GM03348 (cell line): ENCODE measurements at places on chromosomes 7 and 10.

GRCh38 chr10:47079204-47079580 lies 168.0 kb downstream of the PTPN20 start:
- no peak for DNase-seq

DNA sequence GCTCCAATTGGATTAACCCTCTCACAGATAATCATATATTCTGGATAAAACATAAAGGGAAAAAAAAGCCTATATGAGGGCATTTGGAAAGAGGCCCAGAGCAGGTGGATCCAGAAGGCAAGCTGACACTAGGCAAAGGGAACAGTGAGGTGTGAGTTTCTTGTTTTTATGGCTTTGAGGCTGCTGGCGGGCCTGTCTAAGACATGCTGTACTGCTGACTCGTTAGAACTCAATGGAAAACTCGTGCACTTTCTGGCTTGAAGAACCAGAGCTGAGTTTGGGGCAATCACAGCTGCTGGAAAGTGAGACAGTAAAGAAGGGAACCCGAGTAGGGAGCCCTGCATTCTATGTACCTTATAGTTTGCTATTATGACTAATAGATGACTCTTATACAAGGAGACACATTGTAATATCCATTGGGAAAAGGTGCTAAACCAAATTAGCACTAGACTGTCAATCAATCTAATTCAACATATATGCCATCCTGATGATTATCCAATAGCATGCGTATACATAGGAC lies 637.1 kb downstream of the GATA3 start:
- DNase-seq: no peak

GRCh38 chr10:29151005-29151404 lies 137.9 kb upstream of the LYZL1 start:
- DNase-seq: no peak

DNA sequence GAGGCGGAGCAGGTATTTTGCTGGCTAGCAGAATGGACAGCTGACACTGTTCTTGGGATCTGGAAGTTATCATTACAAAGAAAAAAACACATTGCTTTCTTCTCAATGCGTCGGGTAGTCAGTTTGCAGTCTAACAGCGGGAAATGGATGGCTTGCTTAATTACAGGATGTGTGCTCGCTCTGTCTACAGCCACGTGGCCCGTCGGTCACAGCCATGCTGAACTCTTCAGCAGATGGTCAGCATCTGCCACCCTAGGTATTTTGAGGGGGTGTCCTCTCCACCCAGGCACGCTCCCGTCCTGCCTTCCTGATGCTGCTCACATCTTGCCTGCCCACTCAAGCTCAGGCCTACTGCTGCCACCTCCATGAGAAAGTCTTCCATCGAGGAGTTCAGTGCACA lies 20.4 kb upstream of the INMT start:
- DNase-seq: no peak

DNA sequence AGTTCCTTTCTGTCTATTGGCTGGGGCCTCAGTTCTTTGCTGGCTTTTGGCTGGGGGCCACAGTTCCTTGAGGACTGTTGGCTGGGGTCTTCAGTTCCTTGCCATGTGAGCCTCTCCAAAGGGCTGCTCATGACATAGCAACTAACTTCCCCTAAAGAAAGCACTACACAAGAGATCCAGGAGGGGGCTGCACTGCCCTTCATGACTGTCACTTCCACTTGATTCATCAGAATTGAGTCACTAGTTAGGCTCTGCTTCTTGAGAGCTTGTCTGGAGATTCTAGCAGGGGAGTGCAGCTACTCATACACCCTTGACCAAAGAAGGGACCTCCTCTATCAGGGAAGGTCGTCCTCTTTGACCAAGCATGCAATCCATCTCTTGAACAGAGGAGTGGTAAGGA lies 38.0 kb upstream of the MKX start:
- DNase-seq: peak; percentile 52

GRCh38 chr10:9305018-9305655 lies 1250.6 kb downstream of the GATA3 start:
- peak; percentile 21 for DNase-seq

GRCh38 chr10:31604096-31604495 lies 285.1 kb downstream of the ZEB1 start:
- no peak for DNase-seq

DNA sequence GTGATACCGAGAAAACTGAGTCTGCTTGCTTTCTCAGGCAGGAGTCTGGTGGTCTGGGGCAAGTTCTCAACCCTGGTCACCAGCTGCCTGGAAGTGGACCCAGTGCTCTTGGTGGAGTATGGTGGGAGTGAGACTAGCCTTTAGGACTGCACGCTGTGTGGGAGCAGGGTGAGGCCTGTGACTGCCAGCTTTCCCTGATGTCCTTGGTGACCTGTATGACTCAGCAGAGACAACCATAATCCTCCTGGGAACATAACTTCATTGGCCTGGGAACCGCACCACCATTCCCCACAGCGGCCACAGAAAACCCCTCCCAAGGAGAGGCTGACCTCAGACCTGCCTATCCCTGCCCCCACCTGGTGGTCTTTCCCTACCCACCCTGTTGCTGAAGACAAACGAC lies 139.5 kb upstream of the CHRM2 start:
- DNase-seq: no peak

GRCh38 chr7:22686620-22687019 lies 40.4 kb upstream of the IL6 start:
- no peak for DNase-seq

DNA sequence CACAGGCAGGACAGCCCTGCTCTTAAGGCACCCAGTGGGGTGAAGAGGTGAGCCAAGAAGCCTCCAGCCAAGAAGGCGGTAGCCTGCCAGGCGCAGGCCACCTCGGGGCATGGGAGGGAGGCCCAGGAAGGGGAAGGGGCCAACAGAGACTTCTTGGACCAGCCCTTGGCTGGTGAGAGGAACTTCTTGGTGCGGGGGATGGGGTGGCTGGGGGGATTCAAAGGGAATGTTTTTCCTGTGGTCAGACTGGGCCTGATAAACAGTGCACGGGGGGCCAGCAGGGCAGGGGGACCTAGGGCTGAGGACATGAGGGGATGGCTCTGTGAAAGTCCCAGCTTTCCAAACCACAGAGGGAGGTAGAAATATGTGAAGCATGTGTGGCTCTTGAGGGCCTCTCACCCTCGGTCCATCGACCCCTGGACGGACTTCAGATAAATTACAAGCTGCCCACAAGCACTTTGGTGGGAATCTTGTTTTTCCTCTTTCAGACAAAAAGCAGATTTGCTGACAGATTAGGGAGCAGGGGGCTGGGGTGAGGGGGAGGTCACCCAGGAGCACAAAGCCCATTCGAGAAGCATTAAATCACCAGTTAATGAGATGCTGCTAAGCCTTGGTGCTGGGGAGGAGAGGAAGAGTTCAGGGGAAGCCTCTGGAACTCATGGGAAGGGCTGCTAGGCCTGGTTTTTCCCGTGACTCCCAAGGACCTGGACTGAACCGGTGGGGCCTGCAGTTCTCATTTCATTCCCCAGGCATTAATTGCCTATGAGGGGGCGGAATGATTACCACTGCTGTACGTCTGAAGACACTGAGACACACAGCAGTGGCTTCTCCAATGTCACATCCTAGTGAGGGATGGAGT lies 11.3 kb downstream of the CRYGN start:
- DNase-seq: peak; percentile 48

DNA sequence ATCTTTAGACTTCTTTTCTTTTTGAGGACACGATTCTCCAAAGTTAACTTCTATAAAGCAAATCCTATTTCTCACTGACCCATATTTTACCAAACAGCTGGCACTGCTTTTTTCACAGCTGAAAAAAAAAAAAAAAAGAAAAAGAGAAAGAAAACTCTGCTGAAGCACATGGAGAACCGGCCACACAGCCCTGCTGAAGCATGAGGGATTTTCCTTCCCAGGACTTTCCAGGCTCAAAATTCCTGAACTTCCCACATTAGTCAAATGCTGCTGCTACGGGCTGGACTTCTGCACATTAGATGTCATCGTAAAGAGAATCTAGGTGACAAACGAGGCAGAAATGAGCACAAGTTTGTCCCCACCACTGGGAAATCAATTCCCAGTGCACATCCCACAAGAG lies 25.2 kb downstream of the HIPK2 start:
- no peak for DNase-seq

- no peak for DNase-seq
These were observed 121.1 kb upstream of the ZEB1 start for GRCh38 chr10:31197886-31198285.

GRCh38 chr7:151198945-151199848 lies 11.1 kb downstream of the H2BK1 start:
- DNase-seq: no peak

GRCh38 chr7:158140538-158141220 lies 446.9 kb downstream of the PTPRN2 start:
- DNase-seq: no peak

DNA sequence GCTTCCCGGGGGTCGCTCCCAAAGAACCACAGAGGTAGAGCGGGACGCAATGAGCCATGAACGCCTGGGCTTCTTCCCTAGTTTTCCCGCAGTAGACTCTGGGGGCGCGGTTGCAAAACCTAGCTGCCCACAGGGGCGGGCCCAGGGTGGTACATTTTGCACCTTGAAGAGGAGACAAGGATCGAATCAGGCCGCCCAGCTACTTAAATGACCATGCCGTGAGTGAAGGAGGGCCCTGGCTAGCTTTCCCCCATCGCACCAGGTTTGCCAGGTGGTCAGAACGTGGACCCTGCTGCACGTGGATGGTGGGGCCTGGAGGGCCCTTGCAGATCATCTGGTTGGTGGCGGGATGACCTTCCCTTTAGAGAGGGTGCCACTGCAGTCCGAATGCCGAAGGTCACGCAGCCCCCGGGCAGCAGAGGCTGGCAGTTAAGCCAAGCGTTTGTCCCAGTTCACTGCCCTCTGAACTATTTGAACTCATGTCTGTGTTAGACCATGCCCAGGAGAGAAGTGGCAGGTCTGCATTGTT lies 604 bp upstream of the SHTN1 start:
- DNase-seq: no peak

DNA sequence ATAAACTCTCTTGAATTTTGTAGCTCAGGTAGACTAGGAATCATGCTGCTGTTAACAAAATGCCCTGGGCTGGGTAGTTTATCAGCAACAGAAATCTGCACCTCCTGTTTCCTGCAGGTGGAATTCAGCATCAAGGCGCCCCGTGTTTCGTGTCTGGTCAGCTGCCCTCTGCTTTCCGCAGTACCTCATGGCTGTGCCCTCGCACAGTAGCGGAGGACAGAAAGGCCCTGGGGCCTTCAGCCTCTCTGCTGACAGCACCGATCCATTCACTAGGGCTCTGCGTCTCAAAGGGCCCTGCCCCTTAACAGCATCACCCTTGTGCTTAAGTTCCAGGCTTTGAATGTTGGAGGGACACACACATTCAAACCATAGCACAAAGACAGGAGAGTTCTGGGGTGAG lies 90.0 kb downstream of the DYNC2I1 start:
- no peak for DNase-seq

DNA sequence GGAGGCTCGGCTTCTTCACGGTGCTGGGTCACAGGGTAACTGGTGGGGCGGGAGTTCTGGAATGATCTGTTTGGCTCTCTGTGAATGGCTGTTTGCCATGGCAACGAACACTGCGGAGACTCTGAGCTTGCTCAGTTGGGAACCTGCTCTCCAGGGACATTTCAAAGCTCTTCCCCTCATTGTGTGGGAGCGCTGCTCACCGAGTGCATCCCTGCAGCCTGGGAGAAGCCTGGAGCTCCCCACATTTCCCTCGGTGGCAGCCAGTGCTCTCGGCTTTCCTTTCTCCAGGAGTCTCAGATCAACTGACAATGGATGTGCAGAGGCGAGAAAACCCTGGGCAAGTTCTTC lies 57.6 kb upstream of the CACUL1 start:
- no peak for DNase-seq

DNA sequence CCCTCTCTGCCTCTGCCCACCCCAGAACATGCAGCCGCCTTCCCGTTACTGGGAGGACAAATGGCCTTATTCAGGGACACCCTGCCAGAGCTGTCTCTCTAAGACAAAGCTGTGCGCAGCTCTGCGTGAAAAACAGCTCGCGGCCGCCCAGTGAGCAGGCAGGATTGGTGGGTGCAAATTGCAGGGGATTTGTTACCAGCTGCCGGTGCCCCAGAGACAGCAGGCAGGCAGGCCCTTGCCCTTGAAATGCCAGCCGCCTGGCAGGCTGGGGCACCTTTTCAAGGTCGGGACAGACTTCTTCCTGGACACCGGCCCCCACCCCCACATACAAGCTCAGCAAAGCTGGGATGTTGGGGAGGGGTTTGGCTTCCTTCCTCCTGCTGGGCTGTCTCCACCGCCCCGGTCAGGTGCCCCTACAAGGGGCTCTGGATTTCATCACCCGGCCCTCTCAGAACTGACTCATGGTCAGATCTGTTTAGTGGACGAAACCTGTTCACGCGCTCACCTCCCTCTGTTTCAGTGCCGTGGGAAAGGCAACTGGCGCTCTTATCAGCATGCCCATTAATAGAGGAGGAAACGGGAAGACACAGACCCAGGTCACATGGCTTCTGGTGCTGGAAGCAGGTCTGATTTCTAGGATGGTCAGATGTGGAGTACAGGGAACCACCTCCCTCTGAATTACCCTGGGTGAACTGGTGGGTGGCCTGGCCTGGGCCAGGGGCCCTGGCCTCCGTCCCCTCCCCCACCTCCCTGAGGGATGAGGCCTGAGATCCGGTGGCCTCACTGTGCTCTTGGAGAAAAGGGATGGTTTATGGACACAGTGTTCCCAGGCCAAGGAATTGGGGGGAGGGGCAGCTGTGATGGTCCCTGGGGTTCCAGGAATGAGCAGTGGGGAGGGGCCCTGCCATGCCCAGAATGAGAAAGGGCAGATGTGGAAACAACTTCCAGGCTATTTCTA lies 123.9 kb upstream of the PPIF start:
- no peak for DNase-seq

DNA sequence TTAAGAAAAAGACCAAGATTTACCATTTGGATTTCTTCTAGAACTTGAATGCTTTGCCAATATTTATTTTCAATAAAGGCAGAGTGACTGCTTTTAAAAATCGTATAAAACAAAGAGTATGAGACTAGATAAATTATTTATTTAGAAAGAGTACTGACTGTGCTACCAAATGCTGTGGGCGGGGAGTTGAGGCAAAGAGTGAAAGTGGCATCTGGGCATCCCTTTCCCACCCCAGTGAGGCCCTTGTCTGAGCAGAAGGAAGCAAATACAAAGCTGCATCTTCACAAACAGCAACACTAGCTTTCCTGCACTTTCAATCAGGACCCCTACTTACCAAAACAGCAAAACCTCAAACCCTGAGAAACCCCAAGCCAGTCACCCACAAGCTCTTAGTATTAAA lies 34.9 kb downstream of the ITGB1 start:
- no peak for DNase-seq

GRCh38 chr7:44235582-44236332 lies 35.0 kb downstream of the YKT6 start:
- no peak for DNase-seq
